ENCODE measurements at places on chromosomes 12 and 14.

- DNase-seq = no peak
Observed at GRCh38 chr12:21054334-21054733, 76.7 kb upstream of the SLCO1B1 start.

GRCh38 chr12:66206141-66206540 is 17.1 kb downstream of the IRAK3 start:
- DNase-seq = no peak

GRCh38 chr12:21476949-21477348 is 24.5 kb downstream of the RECQL start:
- no peak for DNase-seq

DNA sequence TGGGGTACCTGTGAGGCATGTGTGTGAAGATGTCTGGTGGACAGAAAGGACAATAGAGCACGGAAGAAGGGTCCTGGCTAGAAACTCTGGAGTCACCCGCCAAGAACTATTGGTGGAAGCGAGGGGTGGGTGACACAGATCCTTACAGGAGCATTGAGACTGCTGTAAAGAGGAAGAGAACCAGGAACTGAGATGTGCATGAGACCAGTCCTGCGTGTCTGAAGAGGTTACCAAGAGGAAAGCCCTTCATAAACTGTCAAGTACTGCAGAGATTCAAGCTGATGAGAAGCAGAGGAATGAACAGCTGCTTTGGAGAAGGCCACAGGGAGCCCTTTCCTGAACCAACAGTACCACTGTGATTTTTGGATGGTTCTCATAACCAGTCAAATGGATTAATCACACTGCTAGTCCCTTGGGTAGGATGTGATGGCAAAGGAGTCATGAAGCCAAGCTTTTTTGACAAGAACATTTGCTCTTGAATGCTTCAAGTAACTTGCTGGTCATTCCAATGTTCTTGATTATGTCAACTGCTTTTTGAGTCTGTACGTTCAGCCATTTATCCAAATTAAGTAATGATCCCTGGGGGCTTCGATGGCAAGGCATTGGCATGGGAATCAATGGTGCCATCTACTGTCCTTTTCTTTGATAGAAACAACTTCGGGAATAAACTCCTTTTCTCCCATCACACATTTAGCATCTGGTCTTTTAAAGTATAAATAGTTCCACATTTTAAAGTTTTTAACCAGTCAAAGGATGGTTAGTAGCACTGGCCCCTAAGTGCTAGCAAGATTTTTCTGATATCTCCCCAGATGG is 42.9 kb downstream of the GPR135 start:
- DNase-seq = no peak

DNA sequence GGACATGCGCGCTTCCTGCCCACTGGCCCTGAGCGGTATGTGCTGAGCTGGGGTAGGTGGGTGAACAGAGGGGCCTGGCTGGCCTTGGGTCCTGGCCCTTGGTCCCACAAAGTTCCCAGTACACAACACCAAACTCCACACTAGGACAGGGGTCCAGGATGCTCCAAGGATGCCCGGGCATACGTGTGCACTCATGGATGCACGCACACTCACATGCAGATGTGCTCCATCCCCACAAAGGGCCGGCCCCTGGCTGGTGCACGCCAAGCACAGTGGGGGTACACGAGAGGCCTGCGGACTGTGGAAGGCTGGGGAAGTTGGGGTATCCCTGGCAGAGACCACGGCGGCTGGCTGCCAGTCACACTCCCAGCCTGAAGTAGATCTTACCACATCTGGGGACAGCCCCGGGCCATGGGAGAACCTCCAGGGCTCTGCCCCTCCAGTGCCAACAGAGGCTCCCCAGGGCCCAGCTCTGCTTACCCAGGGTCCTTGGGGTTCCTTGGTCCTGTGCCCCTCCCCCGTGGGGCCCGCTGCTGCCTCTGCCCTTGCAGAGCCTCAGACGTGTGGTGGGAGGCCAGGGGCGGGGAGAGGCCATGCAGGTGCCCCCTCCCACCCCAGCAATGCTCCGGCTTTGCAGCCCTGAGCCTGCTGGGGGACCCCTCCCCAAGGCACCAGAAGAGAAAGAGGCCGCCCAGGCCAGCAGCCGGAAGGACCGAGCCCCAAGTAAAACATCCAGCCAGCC is 24.0 kb upstream of the NUDT14 start:
- DNase-seq = no peak

GRCh38 chr12:92208613-92209121 is 63.0 kb upstream of the BTG1 start:
- DNase-seq = no peak

DNA sequence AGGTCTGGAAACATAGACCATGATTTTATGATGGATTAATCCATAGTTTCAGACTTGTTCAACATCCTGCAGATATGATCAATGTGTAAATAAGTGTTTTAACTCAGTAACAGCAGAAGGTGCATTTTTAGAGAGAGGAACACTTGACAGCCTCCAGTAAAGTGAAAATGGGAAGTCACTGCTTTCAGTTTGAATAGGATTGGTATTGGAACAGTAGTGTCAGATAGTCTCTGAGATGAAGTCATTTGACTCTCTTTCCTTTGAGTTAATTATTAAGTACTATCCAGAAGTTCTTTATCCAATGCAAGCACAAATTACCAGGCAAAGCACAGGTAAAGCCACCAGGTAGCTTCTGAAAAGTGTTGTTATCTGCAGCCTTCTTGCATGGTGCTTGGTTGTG is 14.5 kb upstream of the NAV3 start:
- no peak for DNase-seq

GRCh38 chr14:106883218-106883692 is 1356.9 kb downstream of the TMEM121 start:
- DNase-seq = peak; percentile 72

DNA sequence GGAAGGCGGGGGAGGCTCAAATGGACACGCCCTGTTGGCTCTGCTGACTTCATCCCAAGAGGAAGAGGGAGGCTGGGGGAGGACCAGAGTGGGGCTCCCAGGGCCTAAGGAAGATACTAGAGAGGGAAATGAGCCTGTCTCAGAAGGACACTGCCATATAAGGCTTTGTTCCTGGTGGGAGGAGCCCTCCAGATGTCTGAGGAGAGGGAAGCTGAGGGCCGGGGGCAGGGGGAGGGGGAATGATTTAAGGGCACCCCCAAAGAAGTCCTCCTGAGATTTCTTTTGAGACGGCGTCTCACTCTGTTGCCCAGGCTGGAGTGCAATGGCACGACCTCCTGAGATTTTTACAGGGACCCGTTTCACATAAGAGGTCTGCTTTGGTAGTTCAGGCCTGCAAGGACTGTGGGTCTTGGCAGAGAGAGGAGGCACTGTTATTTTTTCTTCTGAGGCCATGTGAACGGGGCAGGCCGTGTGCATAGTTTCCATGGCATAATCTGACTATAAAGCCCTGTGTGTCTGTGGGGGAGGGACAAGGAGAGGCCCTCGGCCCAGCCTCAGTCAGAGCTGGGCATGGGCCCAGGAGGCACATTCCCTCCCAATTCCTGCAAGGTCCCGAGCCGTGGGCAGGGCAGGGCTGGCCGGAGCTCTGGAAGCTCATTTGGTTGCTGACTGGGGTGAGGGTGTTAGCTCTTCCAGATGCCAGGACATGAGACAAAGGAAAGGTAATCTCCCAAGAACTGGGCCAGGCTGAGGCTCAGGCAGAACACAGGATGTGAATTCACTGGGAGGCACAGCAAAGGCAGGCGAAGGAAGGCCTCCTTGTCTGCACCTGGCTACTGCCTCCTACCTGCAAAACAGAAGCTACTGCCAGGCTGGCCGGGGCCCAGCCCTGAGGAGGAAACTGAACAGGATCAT is 22.2 kb upstream of the PLEKHG3 start:
- no peak for DNase-seq

DNA sequence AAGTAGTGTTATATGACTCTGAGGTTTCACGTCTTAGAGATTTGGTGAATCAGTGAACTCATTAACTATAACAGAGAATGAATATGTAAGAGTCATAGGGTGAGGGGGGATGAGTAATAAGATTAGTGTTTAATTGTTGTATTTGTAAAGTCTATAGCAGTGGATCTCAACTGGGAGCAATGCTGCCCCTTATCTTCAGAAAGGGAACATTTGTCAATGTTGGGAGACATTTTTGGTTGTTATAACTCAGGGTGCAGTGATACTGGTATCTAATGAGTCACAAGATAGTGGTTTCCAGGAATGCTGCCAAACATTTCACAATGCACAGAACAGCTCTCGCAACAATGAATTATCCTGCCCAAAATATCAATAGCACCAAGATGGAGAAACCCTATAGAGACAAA is 1193.7 kb downstream of the GALC start:
- DNase-seq = no peak

DNA sequence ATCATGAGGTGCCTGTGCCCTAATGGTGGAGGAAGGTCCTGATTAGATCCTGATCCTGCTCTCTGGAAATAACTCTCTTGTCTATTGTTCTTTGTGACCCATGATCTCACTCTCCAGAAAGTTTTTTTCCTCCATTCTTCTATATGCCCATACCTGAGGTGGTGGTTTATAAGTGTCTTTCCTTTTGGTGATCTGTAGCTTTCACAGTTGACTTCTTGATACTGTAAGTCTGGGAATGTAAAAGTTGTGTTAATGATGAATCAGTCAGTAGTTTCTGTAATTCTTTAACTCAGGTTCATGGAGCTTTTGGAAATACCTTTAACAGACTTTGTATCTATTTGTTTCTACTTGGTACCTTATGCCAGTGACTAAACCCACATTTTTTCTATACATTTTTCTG is 444.0 kb upstream of the FLRT2 start:
- DNase-seq = no peak

DNA sequence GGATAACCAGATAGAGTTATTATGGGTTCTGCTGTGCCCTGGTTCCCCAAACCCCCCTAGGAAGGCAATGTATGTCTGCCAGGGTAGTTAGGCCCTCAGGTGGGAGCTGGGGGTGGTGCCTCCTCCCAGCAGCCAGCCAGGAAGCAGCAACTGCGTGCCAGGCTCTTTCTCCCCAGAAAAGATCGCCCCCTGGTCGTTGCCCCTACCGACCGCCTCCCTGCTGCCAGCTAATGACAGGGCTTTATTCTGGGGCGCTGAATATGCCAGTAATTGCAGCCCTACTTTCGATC is 36.3 kb downstream of the IQSEC3 start:
- DNase-seq = no peak

GRCh38 chr14:75365116-75365515 is 62.7 kb upstream of the JDP2 start:
- no peak for DNase-seq

DNA sequence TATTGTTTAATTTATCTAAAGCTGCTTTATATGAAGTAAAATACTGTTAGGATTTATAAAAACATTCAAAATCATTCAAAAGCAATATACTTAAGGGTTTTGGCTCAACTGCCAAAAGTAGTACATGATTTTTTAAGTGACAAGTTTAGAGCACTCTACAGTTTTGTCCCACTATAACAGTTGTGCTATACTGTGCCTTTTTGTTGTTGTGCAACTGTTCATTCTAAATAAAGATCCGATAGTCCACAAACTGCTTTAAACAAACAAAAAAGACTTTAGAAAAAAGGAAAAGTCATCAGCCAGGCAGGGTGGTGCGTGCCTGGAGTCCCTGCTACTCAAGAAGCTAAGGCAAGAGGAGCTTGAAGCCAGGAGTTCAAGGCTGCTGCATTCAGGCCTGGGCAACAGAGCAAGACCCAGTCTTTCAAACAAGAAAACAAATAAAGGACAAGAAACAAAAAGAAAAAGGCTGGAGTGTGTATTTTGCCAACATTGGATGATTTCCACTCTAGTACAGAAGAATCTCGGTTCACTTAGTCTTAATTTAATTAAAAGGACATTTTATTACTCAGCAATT is 7.3 kb downstream of the C2CD5 start:
- DNase-seq = no peak

DNA sequence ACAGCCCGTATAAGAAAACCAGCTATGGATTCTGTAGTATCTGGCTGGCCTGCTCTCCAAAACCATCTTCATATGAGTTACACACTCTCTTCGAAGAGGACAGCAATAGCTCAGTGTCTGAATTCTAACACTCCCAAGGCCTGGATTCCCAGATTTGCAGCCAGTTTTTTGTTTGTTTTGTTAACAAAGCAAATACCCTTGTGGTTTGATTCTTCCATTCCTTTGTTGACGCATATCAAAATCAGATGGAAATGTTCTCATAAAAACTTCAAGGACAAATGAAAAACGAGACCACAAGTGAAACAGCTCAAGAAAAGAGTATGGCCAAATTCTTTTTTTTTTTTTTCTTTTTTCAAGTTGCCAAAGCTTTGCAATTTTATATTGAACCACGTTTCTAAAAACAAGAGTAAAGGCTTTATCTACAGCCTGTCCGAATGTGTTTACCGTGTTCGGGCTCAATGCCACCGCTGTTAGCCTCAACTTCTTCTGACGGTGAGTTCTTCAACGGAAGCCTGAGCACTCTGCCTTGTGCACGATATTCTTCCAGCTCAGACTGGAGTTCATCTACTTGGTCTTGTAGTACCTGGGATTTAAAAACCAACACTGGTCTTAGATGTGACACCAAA is 67.5 kb downstream of the NIN start:
- DNase-seq = no peak

DNA sequence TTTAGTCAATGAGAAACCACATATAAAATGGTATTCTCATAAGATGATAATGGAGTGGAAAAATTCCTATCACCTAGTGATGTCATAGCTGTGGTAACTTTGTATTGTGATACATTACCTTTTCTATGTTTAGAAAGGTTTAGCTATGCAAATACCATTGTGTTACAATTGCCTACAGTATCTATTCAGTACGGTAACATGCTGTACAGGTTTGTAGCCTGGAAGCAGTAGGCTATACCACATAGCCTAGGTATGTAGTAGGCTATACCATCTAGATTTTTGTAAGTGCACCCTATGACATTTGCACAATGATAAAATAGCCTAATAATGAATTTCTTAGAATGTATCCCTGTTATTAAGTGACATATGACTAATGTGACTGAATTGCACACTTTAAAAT is 50.5 kb upstream of the CCDC196 start:
- DNase-seq = no peak

DNA sequence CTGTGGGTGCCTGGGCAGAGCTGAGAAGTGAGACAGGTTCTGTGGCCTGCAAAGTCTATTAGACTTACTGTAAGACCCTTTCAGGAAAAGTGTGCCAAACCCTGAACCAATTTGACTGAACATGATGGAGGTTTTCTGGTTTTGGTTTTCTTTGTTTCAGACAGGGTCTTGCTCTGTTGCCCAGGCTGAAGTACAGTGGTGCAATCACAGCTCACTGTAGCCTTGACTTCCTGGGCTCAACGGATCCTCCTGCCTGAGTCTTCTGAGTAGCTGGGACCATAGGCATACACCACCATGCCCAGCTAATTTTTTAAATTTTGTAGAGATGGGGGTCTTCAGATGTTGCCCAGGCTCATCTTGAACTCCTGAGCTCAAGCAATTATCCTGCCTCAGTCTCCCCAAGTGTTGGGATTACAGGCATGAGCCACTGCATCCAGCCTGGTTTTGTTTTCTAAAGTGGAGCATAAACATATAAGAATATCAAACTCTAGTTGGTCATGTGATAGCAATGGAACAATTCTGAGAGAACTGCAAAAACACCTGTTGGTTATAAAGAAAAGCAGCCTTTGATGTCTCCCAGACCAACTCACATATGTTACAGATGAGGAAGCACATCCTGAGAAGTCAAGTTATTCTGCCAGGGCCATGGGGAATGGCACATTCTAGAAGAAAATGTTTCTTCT is 166.9 kb downstream of the FOXN3 start:
- no peak for DNase-seq

Measured in stimulated activated naive CD8-positive, alpha-beta T cell treated with anti-CD3 and anti-CD28 coated beads, Interleukin-15, Interleukin-2, amounts not matched to agents 100 U/mL and 50 U/mL, for 24 hours (primary cell).